Activated T-helper 1 cell treated with Interleukin-2 at 50 U/mL for 16 hours (primary cell): ENCODE measurements at places on chromosomes 3 and 15.

GRCh38 chr3:154794391-154794790 is 285.7 kb upstream of the MME start:
- no peak for DNase-seq

GRCh38 chr3:13690636-13691035 is 141.7 kb downstream of the FBLN2 start:
- no peak for DNase-seq

GRCh38 chr15:69393831-69394491 is 20.2 kb upstream of the KIF23 start:
- DNase-seq, result no peak

DNA sequence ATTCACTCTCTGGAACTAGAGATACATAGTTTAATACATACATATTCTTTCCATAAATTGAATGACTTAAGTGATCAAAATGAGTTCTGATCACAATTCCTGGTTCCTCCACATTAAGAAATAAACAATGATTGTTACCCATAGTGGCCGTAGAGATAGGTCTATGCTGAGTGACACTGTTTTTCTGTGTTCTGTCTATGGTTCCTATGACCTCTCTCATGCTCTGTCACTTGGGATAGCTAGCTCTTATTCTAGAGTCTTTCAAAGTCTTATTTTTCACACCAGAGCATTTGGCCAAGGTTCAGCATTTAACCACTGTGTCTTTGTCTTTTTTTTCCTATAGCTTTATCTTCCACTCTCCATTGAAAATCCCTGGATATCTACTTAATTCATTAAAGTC is 132.4 kb downstream of the GOLGA6L6 start:
- no peak for DNase-seq

- no peak for DNase-seq
Measured at GRCh38 chr15:70976851-70977250, 84.2 kb downstream of the LRRC49 start.

- no peak for DNase-seq
Measured at GRCh38 chr3:192382861-192383260, 344.5 kb downstream of the FGF12 start.

- DNase-seq, result no peak
Measured at GRCh38 chr3:193910310-193910709, 225.6 kb upstream of the HES1 start.

GRCh38 chr3:6551165-6551564 is 309.8 kb upstream of the GRM7 start:
- DNase-seq, result no peak

GRCh38 chr15:60351066-60351465 is 46.7 kb downstream of the ANXA2 start:
- no peak for DNase-seq

DNA sequence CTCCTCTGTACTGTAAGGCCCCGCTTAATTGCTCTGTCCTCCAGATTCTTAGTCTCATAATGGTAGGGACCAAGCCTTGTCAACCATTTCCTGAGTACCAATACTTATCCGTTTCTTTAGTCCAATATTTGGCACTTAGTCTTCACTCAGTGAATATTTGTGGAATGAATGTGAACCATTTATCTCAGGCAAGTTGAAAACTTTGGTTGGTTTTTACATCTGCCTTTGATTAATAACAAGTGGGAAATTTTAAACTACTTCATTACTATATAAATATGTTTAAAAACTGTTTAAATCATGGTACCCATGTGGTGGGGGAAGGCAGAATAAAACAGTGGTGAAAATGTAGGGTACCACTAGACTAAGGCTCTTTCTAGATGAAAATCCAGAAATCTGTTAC is 15.2 kb downstream of the CA12 start:
- no peak for DNase-seq

DNA sequence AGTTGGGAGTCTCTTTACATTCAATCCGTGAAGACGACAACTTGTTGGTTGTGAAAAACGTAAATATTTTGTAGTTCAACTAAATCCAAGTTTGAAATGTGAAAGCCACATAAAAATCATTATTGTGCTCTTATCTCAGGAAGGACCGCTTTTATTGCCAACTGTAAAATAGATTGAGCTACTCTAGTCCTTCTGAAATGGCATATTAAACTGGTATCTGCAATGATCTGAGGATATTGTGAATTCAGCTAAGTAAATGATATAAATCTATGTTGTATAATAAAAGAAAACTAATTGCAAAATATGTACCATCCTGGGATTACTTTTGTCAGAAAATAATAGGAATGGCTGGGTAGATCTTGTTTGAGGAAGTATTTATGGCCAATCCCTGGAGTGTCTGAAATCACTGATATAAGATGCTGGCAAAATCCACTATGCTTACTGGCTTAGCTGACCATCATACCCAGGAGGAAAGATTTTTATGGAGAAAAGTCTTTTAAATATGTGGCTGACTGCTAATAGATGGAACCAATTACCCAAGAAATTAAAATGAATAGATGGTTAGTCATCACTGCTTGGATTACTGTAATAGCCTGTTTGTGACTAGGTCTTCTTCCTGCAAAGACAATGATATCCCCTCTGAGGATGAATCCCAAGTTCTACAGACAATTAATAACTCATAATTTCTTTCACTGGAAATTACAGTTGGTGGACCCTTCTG is 191.8 kb downstream of the SEMA6D start:
- no peak for DNase-seq

GRCh38 chr15:31458596-31459399 is 132.2 kb downstream of the KLF13 start:
- DNase-seq, result no peak

GRCh38 chr3:186502138-186502948 is 41.8 kb downstream of the CRYGS start:
- no peak for DNase-seq

DNA sequence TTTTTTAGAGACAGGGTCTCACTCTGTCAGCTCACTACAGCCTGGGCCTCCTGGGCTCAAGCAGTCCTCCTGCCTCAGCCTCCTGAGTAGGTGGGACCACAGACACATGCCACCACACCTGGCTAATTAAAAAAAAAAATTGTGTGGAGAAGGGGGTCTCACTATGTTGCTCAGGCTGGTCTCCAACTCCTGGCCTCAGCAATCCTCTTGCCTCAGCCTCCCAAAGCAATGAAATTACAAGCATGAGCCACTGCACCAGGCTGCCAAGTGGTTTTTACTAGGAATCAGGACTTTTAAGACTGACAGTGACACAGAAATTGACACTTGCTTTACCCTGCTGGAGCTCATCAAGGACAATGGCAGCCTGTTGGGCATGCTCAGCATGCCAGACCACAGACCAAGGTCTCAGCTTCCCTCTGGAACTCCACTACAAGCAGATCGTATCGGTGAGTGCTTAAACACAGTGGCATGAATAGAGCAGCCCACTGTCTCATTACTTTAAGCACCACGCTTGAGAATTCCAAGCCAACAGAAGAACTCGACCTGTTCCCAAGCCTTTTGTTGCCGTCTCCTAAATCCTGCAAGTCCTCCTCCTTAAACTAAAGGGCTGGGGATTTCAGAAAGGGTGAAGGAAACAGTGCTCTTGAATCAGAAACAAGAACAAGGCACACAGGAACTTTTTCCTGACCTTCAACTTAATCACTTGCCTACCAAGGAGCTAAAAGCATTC is 41.4 kb downstream of the EOMES start:
- DNase-seq, result no peak

GRCh38 chr3:72487946-72488737 is 360.1 kb downstream of the SHQ1 start:
- no peak for DNase-seq

DNA sequence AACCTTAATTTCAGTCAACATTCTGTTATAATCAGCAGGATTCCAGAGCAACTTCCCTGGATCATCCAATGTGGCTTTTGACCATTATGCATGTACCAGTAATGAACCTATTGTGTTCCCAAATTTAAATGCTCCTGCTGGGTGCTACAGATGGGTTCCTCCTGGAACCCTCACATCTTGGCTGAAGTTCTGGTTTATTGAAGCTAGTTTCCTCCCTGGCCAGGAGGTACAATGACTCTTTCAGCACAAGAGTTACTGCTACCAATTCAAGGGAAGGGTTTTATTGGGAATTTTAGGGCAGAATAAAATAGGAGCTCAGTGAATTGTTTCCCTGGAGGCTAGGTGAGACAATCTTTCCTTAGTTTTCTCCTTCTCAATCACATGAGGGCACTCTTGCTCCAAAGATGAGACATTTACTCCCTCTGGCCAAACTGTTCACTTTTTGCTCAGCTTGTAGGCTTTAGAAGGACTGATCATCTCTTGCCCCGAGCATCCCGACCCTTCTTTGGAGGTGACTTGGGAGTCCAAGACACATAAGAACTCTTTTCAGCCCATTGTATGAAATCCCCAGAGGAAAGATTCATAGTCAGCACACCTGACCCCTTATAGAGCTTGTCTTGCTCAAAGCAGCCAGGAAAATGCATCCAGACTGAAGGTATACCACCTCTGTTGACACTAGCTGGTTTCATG is 8.8 kb upstream of the NPHP3 start:
- no peak for DNase-seq

DNA sequence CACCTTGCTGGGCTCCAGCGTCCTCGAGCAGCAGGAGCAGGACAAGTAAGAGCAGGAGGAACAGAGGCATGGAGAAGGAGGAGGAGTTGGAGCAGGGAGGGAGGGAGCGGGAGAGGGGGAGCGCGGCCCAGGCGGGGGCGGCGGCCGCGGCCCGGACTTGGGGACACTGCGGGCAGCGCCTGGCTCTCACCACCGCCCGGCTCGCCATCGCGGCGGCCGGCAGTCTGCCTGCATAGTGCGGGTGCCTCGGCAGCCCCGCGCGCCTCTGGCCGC is 440 bp downstream of the DCBLD2 start:
- DNase-seq, result no peak

GRCh38 chr3:28294667-28295413 is 53.4 kb downstream of the CMC1 start:
- no peak for DNase-seq

- no peak for DNase-seq
Measured at GRCh38 chr15:72339777-72340177, 19.8 kb upstream of the CELF6 start.

DNA sequence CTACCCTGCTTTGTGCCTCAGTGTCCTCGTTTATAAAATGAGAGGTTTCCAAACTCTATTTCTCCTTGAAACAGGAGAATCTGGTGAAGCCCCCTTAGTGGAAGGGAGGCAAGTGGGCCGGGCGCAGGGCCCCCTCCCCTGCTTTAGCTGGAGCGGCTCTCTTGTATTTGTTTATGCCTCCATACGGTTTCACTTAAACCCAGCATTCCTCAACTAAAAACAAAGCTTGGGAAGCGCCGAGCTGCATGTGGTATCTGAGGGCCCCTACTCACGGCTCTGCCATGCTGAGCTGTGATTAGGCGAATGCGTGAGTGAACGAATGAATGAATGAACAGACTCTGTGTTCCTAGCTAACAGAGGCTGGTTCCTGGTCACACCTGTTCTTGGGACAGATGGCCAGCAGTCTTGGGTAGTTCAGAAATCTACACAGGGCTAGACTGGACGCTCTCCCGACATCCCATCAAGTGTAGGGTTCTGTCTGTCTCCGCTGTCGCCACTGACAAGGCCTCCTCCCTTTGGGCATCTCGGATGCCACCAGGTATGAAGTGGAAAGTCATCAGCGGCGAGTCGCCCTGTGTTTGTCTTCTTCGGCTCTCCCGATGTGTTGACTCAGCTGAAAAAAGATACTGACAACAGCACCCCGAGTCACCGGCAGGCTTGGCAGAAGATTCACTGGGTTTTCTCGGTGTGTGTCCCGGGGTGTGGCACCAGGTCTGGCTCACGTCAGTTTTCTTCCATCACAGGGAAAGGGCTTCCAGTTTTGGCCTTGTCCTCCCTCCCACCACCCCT is 42.4 kb upstream of the VPS8 start:
- no peak for DNase-seq

DNA sequence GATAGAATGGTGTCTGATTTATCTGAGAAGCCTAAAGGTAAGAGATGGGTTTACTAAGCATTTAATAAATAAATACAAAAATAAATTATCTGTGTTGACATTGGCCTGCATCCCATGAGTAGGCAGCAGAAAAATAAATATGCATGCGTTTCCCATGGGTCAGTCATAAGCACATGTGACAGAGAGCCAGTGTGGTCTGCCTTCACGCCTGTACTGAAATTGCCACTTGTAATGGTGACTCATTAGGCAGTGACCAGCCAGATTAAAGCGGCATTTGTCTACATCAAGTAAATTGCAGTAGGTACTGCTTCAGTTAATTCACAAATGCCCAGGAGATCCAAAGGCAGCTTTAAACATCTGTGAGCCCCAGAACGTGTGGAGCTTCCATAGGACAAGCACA is 399.6 kb downstream of the NAALADL2 start:
- no peak for DNase-seq

DNA sequence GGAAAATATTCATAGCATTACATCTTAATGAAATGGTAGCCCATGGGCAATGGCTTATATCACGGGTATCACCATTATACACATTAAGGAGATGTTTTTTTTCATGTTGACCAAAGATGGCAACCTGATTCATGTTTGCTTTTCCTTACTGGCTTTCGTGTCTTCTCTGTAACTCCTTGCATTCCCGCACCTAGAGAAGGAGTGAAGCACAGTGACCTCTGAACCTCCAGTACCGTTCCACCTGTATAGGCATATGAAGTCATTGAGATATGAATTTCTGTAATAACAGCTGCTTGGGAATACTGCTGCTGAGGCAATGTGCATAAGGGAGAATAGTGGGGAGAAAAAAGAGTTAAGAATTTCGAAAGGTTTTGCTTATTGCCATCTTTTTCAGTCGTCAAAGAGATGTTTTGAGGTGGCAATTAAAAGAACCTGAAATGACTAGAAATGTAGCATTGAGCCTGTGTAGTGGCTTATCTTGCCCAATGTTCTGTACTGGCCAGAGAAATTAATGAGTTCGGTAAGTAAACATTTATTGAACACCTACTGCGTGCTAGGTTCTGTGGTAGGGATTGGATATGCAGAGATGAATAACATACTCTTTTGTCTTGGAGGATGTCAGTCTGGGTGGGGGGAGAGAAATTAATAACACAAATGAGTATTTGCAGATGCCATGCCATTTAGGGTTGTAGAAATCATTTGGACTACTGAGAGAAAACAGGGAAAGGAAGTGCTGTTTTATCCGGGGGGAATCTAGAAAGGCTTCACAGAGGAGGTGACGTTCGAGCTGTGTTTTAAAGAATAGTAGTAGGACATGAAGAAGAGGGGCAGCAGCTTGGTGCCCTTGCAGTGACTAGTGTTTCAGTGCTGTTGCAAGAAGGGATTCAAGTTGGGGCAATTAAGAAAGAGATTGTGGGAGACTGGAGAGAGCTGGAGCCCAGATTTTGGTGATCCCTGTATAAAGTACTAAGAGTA is 2.5 kb downstream of the FEM1B start:
- DNase-seq, result no peak

GRCh38 chr3:188926741-188927511 is 244.8 kb upstream of the TPRG1 start:
- no peak for DNase-seq

DNA sequence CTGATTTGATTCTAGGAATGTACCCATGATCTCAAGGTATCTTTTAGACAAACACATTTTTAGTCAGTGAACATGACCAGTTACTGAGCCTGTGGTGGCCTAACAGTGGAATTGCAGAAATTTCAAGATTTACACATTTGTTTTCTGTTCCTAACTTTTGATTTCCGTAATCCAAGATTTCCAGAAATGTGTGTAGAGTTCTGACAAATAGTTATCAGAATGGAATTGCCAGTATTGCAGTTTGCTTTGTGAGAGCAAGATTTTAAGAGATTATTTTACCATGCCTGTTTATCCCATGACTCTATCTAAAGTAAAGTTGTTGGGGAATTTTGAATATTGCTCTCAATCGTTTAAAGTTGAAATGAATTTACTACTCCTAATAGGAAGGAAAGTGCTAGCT is 11.7 kb upstream of the UTS2B start:
- no peak for DNase-seq
